ENCODE measurements at places on chromosomes 7 and 10.
A peak's percentile ranks its signal among the peaks of the same experiment; 100 is the strongest.

DNA sequence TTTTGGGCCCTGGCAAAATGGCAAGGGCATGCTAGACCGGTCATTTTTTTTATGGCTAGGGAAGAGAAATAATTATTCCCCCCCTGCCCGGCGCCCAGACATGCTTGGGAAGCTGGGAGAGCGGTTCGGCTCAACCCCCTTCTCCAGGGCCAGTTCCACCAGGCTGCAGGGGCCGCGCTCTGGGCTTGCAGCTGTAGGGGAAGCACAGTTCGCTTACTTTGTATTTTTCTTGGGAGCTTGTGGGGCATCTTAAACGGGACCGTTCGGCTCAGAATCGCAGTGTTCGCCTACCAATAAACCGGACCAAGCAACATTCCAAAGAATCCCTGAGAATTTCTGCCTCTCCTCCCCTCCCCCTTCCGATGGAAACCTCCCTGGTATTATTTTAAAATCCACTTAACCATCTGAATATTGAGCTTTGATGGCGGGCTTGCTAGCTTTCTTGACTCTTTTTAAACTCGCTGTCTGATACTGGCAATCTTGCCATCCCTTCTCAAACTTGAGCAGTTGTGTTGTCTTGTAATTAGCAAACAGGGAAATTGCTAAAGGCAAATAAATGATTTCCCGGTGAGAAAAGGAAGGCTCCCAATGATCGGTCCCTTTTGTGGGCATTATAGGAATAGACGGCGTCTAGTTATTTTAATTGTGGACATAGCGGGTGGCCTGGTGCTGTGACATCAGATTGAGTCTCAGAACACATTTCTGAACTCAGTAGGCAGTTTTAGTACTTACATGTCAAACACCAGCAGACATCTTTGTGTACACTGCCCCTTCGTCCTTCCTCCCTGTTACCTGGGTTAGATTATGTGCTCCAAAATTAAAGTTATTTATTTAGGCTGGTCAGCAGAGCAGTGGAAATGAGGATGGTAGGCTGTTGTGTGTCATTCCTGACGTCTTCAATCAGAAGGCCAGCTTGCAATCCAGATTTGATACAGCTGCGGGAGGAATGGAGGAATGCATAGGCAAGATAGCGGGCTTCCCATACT is 3.4 kb downstream of the TCF7L2 start:
- DNase-seq = no peak

DNA sequence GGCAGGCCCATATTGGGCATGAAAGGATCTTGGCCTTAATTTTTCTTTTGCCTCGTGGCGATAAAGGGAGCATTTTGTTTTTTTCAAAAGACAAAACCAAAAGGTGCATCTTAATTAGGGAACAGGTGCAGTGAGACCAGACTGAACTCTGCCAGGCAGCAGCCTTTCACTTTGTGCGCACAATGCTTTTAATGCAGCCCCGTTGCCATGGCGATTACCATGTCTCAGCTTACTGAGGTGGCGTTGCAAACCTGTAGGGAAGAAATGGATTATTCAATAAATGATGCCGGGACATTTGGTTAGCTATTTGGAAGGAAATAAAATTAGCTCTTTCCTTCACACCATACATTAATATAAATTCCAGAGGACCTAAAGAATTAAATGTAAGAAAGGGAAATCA is 61.9 kb downstream of the MYL10 start:
- DNase-seq = no peak

GRCh38 chr7:32161708-32162107 is 91.5 kb upstream of the PDE1C start:
- DNase-seq = no peak

DNA sequence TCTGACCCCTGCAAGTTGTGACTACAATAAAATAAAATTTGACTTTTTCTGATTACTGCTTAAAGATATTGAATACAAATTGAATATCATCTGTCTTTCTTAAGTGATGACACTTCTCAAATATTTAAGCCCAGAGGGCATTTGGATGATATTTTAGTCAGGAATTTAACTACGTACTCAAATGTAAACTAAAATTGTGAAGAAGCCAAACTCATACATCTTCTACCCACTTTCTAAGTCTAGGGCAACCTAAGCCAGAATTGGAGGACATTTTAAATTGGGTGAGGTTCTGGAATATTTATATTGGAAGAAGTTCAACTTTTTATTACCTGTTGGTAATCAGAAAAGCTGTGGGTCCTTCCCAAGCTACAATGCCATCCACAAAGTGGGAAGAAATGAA is 149.1 kb upstream of the WDR11 start:
- DNase-seq = no peak

- DNase-seq = no peak
These were observed 26.5 kb upstream of the VSIR start for GRCh38 chr10:71799608-71800453.

DNA sequence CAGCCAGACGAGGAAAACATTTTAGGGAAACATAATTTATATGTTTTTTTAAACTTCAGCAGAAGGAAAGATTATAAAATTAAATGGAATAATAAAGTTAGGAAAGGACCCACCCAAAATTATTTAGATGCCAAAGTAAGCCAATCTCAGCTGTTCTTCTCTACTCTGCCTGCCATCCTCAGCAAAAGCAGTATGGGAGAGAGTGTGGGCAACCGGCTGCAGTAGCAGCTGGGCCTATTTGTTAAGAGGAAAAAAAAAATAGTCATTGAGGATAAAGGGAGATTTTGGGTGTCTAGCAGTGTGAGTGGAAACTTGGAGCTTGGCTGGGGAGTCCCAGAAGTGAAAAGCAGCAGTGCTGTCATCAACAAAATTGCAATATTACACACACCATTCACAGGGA is 15.4 kb downstream of the SEMA3E start:
- no peak for DNase-seq

DNA sequence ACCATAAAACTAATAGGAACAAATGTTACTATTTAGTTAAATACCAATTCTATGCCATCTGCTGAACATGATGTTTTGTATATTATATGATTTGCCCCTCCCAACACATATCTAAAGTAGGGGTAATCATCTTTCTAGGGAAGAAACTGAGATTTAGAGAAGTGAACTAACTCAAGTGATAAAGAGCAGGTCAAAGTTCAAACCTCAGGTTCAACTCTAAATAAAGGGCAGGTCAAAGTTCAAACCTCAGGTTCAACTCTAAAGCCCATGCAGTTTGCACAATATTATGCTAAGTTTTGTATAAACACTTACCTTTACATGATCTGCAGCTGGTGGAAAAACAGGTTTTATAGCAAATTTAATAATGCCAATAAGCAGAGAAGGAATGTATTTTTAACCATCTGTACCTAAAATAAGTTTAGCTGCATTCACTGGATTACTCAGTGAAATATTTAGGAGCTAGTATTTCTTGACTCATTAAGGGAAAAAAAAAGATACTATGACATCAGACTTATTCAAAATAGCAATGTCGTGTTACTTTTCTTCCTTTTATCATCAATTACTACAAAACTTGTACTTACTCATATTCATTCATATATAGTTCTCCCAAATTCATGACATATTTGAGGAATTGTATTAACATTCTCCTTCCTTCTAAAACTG is 1194.3 kb upstream of the CELF2 start:
- no peak for DNase-seq

DNA sequence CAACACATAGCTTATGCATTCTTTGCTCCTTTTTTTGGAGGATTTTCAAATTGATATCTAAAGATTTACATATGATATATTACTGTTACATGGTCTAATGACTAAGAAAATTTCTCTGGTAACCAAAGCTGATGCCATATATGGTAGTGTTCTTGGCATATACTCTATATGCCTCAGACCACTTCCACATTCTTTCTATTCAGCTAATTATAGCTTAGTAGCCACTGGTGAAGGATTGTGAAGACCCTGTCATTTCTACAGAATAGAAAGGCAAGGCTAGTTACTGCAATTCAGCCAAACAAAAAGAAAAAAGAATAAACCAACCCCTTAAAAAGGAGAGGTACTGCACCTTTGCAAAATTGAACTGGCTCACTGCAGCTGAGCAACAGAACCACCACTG is 3.7 kb downstream of the PURB start:
- DNase-seq = no peak

GRCh38 chr10:84200537-84201243 is 6.4 kb downstream of the CDHR1 start:
- DNase-seq = no peak

GRCh38 chr10:129771576-129771975 is 192.5 kb downstream of the EBF3 start:
- no peak for DNase-seq

DNA sequence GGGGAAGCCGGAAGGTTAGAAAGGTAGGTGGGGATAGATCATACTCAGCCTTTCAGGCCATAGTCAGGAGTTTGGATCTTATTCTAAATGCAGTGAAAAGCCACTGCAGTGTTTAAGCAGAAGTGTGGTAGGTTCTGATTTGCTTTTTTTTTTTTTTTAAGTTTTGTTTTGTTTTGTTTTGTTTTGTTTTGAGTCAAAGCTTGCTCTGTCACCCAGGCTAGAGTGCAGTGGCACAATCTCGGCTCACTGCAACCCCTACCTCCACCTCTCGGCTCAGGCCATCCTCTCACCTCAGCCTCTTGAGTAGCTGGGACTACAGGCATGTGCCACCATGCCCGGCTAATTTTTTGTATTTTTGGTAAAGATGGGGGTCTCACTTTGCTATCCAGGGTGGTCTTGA is 23.5 kb downstream of the RHOBTB1 start:
- DNase-seq = no peak

DNA sequence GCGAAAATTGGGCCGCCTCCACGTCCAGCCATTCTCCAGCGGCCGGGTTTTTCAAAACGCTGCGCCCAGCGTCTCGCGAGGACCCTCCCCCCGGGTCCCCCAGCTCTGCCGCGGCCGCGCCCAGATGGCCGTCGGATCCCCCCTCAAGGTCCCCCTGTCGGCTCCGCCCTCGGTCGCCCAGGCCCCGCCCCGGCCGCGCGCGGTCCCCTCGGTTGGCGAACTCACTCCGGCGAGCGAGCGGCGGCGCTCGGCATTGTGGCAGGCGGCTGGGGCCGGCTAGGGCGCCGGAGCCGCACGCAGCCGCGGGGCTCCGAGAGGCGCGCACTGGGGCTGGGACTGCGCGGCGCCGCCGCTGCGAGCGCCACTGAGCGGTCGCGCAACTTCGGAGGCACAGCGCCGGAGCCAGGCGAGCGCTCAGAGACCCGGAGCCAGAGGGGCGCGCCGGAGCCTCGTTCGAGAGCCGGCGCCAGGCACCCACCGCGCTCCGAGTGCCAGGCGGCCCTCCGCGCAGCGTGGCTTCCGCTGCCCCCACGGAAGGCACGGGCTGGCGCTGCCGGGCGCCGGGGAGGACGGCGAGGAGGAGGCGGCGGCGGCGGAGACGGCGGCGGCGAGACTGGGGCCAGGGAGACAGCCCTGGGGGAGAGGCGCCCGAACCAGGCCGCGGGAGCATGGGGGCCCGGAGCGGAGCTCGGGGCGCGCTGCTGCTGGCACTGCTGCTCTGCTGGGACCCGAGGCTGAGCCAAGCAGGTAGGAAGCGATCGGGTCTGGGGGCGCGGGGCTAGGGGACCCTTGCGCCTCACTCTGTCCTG is at the start of gene UNC5B:
Gene UNC5B (plus strand): TSS at position 253 of the 809 bp plus-strand sequence. CDS start 416 bp downstream, at position 669.
- DNase-seq = peak; percentile 46

DNA sequence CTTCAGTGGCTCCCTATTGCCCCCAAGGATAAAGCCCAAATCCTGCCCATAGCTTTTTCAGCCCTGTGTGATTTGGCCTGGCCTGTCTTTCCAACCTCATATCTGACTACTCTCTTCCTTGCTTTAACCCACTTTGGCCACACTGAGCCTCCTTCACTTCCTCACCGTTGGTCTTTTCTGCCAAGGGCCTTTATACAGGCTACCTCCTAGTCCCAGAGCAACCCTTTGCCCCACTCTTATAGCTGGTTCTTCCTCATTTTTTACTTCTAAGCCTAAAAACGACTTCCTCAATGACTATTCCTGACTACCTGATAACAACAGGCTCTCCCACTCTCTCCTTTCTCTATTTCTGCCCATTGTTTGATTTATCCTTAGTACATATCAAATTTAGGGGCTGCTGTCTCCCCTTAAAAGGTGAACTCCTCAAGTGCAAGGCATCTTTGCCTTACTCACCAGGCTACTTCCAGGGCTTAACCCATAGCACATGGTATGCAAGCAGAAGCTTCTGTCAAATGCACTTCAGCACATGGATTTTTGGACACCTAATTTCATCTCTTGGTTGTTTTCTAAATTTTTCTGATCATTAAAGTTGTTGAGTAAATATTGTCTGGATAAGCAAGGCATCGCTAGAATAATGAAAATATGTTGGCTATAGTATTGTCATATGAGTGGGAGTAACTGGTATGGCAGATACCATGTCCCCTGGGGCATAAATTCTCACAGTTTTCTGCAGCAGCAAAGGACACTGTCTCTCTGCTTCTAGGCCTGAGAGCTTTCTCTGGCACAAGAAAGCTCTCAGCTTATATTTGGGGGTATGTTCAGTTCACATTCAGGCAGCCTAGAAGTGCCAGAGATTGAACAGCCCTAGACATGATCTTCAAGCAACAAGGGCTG is 201.5 kb upstream of the GPR26 start:
- no peak for DNase-seq

DNA sequence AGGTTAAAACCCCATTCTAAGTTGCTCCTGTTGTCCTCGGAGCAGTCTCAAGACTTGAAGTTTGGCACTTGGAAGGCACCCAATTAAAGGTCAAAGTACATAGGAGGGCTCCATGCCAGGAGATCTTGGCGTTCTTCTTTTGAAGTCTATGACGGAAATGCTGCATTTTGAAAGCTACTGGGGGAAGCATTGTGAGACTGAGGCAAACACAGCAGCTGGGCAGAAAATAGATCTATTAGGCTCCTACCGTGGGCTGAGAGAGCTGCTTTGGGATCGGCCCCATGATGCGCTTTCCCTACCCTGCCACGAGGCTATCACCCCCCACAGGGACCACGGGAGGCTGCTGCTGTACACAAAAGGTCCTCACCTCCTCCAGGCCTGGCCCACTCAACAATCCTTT is 20.0 kb downstream of the KIAA1549 start:
- DNase-seq = no peak

- no peak for DNase-seq
These were observed 53.7 kb upstream of the ZNF273 start for GRCh38 chr7:64849250-64849923.

GRCh38 chr7:76238326-76238725 is 36.6 kb downstream of the SRRM3 start:
- DNase-seq = no peak

- no peak for DNase-seq
These were observed 286.6 kb downstream of the SEMA3D start for GRCh38 chr7:84900215-84900614.

GRCh38 chr7:149714910-149715471 is 58.4 kb downstream of the ZNF467 start:
- DNase-seq = no peak

DNA sequence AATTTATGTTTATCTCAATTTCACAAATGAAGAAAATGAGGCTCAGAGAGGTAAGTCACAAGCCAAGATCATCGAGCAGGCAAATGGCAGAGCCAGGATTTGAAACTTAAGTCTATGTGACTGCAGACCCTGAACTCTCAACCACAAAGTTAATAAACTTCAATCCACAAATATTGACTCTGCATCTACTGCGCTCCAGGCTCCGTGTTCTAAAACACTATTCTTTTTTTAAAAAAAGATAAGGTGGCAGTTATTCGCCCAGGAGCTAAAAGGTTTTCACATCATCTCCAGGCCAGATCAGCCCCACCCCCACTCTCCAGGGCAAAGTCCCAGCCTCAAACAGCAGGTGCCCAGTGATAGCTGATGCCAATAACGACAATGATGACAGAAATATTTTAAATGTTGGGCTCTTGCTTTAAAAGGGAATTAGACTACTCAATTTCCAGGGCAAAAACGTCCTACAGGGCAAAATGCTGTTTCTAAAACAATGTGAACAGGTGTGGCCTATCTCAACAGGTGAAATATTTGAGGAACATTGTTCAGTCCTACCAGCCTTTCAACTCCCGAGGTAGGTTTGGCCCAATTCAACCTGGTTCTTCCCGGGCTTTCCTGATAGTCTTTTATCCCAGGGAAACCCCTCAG is 85.2 kb downstream of the SORBS1 start:
- no peak for DNase-seq

Data from activated T-helper 2 cell treated with anti-CD3 and anti-CD28 coated beads, Interferon-gamma antibody, Interleukin-2, Interleukin-4, amounts not matched to agents 10 μg/mL and 5 μg/mL and 100 μg/mL, durations not matched to agents 14 hours and 24 hours and 36 hours (primary cell).